Retinal pigment epithelial cell (primary cell): ENCODE measurements at places on chromosomes 13 and 19.

DNA sequence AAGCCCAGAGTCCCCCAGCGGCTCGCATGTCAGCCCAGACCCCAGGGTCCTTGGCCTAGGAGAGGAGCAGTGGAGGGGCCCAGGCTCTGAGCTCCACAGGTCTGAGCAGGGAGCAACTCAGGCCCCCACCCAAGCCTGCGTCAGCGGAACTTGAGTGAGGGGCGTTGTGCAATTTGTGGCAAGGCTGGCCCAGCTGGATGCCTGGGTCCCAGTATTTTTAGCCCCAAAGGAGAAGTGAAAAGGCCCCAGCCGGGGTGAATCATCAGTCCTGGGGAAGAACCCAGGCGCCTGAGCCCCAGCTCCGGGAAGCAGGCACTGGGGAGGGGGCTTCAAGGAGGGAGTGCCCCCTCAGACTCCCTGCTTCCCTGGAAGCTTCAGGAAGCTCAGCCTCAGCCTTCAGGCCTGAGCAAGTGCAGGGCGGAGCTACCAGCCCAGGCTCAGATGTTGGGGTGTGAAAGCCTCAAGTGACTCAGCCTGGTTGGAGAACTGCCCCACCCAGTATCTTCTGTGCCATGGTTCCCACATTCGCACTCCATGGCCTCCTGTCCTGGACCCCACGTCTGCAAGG, 7.2 kb downstream of the MED29 start:
- DNase-seq: no peak

DNA sequence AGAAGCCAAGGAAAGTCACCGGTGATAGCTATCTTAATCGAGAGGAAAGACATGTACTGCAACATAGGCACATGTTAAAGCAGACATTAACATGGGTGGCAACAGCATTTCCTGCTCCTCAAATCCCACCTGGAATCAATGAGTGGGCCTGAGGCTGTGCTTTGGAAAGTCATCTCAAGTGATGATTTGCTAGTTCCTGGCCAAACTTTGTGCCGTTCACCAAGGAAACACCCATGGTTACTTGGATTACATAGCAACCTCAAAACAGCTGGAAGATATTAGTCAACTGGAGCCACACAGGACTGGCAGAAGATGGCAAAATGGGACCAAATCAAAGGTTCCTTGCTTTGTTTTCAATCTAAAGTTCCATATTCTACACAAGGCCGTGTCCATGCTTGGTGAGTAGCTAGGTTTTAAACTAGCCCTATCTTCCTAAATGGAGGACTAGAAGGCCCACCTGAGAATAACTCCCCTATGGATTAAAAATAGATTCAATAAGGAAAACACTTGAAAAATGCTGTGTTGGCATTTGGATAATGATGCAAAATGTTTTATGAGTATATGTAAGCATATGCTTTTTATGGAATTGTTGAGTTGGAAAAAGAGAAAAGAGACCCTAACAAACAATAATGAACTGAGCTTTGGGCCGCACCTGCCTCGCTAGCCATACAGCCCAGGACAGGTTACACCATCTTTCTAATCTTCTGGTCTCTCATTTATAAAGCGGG, 144.5 kb downstream of the RGCC start:
- DNase-seq: no peak

DNA sequence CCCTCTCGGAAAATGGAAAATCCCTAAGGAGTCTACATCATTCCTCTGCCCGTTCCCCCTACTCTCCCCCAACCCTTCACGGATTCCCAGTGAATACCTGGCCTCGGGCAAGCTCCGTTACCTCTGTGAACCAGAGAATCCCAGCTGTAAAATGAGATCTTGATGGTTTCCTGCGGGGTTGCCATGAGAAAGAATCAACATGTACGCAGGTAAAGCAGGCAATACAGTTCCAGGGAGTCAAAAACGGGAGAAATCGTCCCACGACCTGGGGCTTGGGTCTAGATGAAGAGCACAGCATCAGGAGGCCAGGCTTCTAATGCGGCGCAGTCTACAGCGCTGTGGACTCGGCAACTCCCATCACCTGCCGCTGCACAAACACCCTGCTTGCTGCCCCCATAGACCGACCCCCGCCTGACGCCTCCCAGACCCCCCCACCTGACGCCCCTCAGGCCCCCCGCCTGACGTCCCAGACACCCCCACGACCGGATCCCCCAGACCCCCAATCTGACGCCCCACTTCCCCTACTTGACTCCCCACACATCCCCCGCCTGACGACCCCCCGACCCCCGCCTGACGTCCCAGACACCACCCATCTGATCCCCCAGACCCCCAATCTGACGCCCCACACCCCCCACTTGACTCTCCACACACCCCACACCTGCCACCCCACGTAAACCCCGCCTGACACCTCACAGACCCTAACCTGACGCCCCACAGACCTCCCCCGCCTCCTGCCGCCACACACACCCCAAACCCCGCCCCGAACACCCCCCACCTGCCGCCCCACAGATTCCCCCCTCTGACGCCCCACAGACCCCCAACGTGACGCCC, 680 bp downstream of the LIG4 start:
- DNase-seq: no peak

- DNase-seq: no peak
Observed at GRCh38 chr13:31638577-31638976, 100.7 kb upstream of the RXFP2 start.

DNA sequence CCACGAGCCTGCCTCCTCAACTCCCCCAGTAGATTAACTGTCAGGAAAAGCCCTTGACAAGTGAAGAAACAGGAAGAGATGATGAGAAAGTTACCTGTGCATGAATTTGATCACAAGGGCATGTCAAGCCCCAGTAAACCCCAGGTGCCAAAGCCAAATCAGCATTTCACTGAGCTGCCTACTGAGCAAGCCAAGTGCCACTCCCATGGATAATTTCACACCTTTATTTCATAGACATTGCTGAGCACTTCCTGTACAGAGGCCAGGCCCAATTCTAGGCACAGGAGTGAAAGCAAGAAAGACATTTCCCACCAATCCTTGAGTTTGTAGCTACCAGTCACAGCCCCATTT, 2.4 kb downstream of the GADD45GIP1 start:
- no peak for DNase-seq

DNA sequence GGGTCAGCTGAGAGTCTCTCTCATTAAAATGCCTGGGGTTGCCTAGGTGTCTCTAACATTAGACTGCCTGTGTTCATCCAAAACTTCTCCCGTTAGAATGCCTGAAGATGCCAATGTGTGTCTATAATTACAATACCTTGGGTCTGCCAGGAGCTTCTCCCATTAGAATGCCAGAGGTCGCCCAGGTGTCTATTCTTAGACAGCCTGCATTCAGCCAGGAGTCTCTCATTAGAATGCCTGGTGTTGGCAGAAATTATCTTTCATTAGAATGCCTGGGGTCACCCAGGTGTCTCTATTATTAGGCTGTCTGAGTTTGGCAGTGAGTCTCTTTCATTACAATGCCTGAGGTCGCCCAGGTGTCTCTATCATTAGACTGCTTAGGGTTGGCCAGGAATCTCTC, 1560.2 kb downstream of the UQCRFS1 start:
- DNase-seq: no peak

- no peak for DNase-seq
Observed at GRCh38 chr13:67841071-67841470, 610.9 kb upstream of the PCDH9 start.

GRCh38 chr13:48040896-48041295, 3.4 kb downstream of the NUDT15 start:
- DNase-seq: peak; percentile 16

- no peak for DNase-seq
Observed at GRCh38 chr13:47588676-47589075, 412.4 kb downstream of the SUCLA2 start.

- no peak for DNase-seq
Observed at GRCh38 chr19:51368366-51369282, at the start of gene CLDND2. Gene CLDND2 (minus strand): TSS chr19:51369003. CDS start chr19:51368577, 426 bp downstream.

- DNase-seq: no peak
Observed at GRCh38 chr19:45164577-45165335, 4.0 kb upstream of the NKPD1 start.

- DNase-seq: no peak
Observed at GRCh38 chr13:21176982-21177284, 475 bp downstream of the MRPL57 start.

- DNase-seq: no peak
Observed at GRCh38 chr13:84931264-84931663, 868.0 kb downstream of the SLITRK6 start.

- no peak for DNase-seq
Observed at GRCh38 chr13:44337581-44337980, 36.0 kb upstream of the SERP2 start.

- DNase-seq: no peak
Observed at GRCh38 chr13:31352467-31352866, 152.7 kb downstream of the B3GLCT start.

- DNase-seq: no peak
Observed at GRCh38 chr13:33231339-33231738, 54.2 kb downstream of the STARD13 start.

- DNase-seq: no peak
Observed at GRCh38 chr13:108705031-108705430, 75.6 kb downstream of the MYO16 start.

DNA sequence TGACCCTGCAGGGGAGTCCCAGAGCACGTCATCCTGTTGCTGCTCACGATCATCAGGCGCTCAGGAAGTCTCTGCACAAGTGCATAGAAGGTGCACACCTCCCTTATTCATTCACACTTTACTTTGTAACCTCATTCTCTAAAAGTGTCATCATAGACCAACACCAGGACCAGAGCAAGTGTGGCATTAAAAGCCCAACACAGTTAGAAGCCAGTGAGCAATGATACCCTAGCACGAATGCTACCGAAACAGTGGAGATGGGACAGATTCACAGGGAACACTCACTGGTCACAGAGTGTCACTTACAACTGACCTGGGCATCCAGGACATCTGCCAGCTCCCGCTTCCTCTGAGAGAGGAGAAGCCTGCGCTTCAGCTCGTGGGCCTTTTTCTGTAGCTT, 17.0 kb downstream of the HAUS8 start:
- DNase-seq: no peak

DNA sequence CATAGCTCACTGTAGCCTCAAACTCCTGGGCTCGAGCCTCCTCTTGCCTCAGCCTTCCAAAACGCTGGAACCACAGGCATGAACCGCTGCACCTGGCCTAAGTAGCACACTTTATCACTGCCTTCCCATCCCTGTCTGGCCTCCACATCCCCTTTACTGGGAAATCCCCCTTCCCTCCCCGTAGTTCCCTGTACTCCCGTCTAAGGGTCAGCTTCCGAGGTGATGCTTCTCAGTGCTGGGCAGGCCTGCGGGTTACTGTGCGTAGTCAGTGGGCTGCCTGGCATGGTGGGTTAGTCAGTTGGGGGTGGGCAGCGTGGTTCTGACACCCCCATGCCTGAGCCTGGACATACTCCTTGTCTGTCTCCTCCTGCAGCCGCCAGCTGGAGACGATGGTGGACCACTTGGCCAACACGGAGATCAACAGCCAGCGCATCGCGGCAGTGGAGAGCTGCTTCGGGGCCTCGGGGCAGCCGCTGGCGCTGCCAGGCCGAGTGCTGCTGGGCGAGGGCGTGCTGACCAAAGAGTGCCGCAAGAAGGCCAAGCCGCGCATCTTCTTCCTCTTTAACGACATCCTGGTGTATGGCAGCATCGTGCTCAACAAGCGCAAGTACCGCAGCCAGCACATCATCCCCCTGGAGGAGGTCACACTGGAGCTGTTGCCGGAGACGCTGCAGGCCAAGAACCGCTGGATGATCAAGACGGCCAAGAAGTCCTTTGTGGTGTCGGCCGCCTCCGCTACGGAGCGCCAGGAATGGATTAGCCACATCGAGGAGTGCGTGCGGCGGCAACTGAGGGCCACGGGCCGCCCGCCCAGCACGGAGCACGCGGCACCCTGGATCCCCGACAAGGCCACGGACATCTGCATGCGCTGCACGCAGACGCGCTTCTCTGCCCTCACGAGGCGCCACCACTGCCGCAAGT, 8.4 kb downstream of the PLEKHF1 start:
- DNase-seq: no peak

DNA sequence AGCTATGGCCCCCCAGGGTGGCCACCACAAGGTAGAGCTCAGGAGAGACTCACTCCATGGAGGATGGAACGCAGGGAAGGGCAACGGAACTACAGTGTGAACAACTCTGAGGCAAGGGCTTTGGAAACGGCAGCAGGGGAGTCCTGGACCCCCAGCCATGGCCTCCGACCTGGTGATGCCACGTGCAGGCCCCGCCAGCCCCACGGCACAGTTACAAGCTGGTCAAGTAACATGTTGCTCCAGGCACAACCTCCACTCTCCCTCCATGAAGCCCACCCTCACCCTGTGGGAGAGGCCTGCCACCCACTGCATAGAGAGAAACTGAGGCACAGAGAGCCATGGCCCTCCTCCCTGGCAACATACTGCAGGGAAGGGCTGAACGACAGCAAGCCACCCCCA, 9.1 kb upstream of the CERS1 start:
- DNase-seq: no peak

GRCh38 chr13:63093907-63094469, 1678.3 kb upstream of the PCDH20 start:
- no peak for DNase-seq

GRCh38 chr19:5133986-5134595, 165.2 kb downstream of the KDM4B start:
- DNase-seq: no peak

GRCh38 chr13:72005455-72005854, 138.5 kb upstream of the DACH1 start:
- DNase-seq: no peak

GRCh38 chr19:43984687-43985000, 656 bp downstream of the ZNF155 start:
- no peak for DNase-seq

DNA sequence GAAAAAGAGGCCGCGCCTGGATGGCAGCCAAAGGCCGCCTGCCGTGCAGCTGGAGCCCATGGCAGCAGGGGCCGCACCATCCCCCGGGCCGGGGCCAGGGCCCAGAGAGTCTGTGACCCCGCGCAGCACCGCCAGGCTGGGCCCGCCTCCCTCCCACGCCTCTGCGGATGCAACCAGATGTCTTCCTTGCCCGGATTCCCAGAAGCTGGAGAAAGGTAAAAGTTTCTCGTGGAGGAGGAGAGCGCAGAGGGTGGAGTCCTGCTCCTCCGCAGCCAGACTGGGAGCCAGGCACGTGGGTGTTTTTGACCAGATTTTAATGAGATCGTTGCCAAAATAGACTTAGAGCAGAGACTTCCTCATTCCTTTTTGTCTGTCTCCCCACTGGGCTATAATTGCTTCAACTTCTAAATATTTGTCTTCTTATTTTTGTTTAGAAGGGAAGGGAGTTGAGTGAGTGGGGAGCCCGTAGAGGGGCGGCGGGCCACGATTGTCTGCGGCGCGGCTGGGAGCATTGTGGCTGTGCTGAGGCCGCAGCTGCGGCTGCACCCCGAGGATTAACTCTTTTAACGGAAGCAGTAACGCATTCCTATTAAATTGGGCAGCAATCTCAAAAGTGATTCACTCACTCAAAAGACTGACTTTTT, 22.8 kb upstream of the NDUFS7 start:
- no peak for DNase-seq

- DNase-seq: no peak
Observed at GRCh38 chr13:98214008-98214643, 37.1 kb upstream of the RNF113B start.

- no peak for DNase-seq
Observed at GRCh38 chr13:98486412-98486811, 90.5 kb downstream of the STK24 start.
